ENCODE measurements at places on chromosomes 11 and 22. TPM values are rescaled to one million over a fixed set of nuclear protein-coding genes. Genes with fewer than 3 reads are reported as not detected.
A peak's percentile ranks its signal among the peaks of the same experiment; 100 is the strongest.

Gene SMIM38
- total RNA-seq, result 3.0 TPM

Gene OR2D2
- total RNA-seq, result 1.3 TPM

Gene PGR
- 22.4 TPM for total RNA-seq

Gene PLXNB2
- 169 TPM for total RNA-seq

Gene TTLL1
- total RNA-seq, result 4.3 TPM

DNA sequence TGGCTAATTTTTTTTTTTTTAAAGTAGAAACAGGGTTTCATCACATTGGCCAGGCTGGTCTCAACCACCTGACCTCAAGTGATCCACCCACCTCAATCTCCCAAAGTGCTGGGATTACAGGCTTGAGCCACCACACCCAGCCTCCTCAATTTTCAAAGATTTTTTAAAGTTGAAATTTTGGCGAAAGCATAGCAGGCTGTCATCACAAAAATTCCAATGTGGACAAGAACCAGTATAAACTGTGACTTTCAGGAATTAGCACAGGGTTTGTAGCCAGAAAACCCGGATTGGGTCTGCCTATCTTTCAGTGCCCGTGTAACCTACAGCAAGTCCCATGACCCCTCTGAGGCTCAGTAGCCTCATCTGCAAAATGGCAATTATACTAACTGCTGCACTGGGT lies 80.2 kb downstream of the SGSM3 start:
- H3K27me3 ChIP-seq, result no peaks in the 10 kb centered on the region
- H3K36me3 ChIP-seq, result no peaks in the 10 kb centered on the region
- H3K27ac ChIP-seq, result peak overlapping the region; percentile 79
- no peak for DNase-seq

DNA sequence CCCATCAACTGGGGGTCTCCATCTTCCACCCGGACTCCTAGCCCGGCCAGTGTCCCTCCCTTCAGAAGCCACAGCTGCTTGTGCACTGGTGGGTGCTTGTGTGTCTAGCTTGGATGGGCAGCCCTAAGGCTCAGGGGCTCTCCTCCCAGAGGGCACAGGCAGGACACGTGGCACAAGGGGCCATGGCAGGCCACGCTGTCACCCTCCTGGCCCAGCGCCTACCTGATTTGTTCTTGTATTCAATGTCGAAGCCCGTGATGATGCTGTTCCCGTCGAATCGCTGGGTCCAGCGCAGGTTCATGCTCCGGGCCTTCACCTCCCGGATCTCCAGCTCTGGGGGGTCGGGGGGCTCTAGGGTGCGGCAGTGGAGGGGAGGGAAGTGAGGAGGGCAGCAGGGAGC lies 152.6 kb downstream of the CEP164 start:
- no peaks in the 10 kb centered on the region for H3K36me3 ChIP-seq
- H3K27me3 ChIP-seq, result no peaks in the 10 kb centered on the region
- no peaks in the 10 kb centered on the region for H3K4me1 ChIP-seq
- no peak overlapping the region for H3K4me3 ChIP-seq
- DNase-seq, result no peak

DNA sequence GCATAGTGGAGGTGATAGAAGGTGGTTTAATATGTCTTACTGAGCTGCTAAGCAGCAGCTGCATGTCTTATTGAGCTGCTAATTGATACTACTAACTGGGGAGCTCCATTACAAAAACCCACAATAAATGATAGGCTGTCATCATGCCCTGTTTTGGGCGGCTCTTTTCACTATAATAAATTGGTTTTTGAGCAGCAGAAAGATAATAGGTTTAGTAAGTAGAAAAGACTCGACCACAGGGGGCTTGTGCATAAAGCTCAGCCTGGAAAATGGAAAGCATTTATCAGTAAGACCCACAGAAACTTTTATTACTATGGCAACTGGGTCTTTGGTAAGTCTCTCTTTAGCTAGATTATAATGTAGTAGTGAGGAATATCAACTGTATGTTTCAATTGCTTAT lies 117.6 kb downstream of the LDLRAD3 start:
- no peak overlapping the region for H3K27ac ChIP-seq
- H3K4me1 ChIP-seq, result no peaks in the 10 kb centered on the region
- H3K36me3 ChIP-seq, result no peaks in the 10 kb centered on the region
- H3K27me3 ChIP-seq, result no peaks in the 10 kb centered on the region
- no peak for DNase-seq

- no peak overlapping the region for H3K27ac ChIP-seq
- H3K27me3 ChIP-seq, result no peaks in the 10 kb centered on the region
- H3K4me3 ChIP-seq, result no peak overlapping the region
- H3K36me3 ChIP-seq, result no peaks in the 10 kb centered on the region
These were observed 18.4 kb downstream of the MS4A6E start for GRCh38 chr11:60345489-60345888.

DNA sequence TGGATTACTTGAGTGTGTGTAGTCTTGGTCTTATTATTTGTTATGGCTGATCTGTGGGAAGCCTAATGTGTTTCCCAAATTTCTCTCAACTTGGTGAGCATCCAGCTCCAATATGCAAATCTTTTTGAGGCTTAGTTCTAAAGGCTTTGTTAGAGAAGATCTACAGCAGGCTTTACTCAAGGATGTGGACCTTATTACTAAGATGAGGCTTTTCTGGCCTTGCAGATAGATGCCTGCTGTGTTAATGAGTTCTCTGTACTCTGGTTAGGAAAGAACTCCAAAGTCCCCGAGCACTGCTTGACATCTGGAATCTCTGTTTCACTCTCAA lies 24.1 kb downstream of the MYEOV start:
- H3K4me1 ChIP-seq, result peaks cover 26% of the 10 kb centered on the region
- no peak for DNase-seq
- no peaks in the 10 kb centered on the region for H3K36me3 ChIP-seq
- H3K27me3 ChIP-seq, result no peaks in the 10 kb centered on the region

DNA sequence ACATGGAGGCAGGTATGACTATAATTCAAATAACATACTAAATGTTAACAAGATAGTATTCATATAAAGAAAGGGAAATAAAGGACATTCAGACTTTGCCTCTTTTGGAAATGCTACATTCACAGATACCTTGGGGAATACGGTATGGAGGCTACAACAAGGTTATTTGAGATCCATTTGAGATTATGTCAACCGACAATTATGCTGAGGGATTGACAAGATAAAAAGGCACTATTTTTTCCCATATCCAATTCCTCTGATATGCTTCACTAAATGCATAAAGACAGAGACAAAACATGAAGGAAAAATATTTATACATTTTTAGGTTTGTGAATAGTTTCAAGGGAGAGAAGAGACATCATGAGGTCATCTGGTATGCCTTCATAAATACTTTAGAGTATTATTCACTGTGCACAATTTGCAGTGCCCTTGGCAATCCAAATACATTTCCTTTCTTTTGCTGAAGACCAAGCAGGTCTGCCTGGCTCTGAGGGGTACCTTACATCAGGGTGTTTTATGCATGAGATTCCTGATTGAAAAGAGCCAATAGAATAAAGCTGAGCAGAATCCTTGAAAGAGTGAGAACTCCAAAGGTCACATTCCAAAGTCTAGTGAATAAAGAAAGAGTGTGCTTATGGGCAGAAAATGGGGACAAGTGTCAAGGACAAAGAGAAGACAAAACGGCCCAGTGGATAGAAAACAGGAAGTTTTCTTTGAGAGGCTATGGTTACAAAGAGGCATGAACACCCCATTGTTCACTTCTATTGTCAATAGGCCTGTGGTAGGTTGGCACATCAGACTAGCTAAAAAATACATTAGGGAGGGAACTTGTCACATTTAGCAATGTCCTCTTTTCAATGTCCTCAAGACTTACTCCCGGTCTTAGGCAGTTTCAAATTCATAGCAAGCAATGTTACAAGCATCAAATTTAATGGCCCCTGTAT lies 455.8 kb downstream of the LRRC4C start:
- H3K27ac ChIP-seq, result no peak overlapping the region
- DNase-seq, result no peak
- no peak overlapping the region for H3K4me3 ChIP-seq
- H3K36me3 ChIP-seq, result no peaks in the 10 kb centered on the region
- H3K27me3 ChIP-seq, result no peaks in the 10 kb centered on the region
- H3K4me1 ChIP-seq, result no peaks in the 10 kb centered on the region

DNA sequence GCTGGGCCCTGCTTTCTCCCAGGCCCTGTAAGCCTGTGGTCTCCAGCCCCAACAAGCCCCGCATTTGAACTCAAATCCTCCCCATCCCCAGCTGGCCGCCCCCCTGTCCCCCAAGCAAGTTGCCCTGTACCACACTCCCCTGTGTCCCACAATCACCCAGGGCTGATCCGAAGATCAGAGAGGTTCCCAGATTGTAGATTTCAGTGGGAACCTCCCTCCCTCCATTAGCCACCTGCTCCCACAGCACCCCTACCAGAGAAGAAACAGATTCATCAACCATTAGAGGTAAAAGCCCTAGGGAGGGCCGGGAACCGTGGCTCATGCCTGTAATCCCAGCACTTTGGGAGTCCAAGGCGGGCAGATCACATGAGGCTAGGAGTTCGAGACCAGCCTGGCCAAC lies 107.5 kb downstream of the FEZ1 start:
- H3K27me3 ChIP-seq, result no peaks in the 10 kb centered on the region
- no peaks in the 10 kb centered on the region for H3K36me3 ChIP-seq
- H3K4me1 ChIP-seq, result peaks cover 13% of the 10 kb centered on the region
- H3K4me3 ChIP-seq, result no peak overlapping the region
- H3K27ac ChIP-seq, result no peak overlapping the region

DNA sequence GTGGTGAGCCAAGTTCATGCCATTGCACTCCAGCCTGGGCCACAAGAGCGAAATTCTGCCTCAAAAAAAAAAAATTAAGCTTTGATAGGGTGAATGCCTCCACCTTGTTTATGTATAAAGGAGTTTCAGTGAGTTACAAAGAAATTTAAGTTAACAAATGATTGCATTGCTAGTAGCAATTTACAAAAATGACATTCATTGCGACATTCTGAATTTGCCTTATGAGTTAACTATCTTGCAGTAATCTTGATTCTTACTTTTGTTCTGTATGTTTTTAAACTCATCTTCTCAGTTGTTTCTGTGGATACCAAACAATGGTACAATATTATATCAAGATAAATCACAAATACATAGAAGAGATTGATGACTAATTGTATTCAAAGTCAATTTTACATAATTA lies 207.0 kb downstream of the DDX10 start:
- no peaks in the 10 kb centered on the region for H3K27me3 ChIP-seq
- no peaks in the 10 kb centered on the region for H3K4me1 ChIP-seq
- no peak overlapping the region for H3K27ac ChIP-seq
- no peaks in the 10 kb centered on the region for H3K36me3 ChIP-seq
- DNase-seq, result no peak
- no peak overlapping the region for H3K4me3 ChIP-seq

GRCh38 chr11:1089738-1090599 lies 15.3 kb downstream of the MUC2 start:
- H3K4me3 ChIP-seq, result no peak overlapping the region
- H3K27ac ChIP-seq, result no peak overlapping the region
- DNase-seq, result no peak
- H3K36me3 ChIP-seq, result no peaks in the 10 kb centered on the region
- no peaks in the 10 kb centered on the region for H3K4me1 ChIP-seq
- H3K27me3 ChIP-seq, result no peaks in the 10 kb centered on the region

- no peak overlapping the region for H3K4me3 ChIP-seq
- no peaks in the 10 kb centered on the region for H3K27me3 ChIP-seq
- H3K36me3 ChIP-seq, result no peaks in the 10 kb centered on the region
- DNase-seq, result no peak
These were observed 728.2 kb upstream of the ANO5 start for GRCh38 chr11:21464601-21465193.

DNA sequence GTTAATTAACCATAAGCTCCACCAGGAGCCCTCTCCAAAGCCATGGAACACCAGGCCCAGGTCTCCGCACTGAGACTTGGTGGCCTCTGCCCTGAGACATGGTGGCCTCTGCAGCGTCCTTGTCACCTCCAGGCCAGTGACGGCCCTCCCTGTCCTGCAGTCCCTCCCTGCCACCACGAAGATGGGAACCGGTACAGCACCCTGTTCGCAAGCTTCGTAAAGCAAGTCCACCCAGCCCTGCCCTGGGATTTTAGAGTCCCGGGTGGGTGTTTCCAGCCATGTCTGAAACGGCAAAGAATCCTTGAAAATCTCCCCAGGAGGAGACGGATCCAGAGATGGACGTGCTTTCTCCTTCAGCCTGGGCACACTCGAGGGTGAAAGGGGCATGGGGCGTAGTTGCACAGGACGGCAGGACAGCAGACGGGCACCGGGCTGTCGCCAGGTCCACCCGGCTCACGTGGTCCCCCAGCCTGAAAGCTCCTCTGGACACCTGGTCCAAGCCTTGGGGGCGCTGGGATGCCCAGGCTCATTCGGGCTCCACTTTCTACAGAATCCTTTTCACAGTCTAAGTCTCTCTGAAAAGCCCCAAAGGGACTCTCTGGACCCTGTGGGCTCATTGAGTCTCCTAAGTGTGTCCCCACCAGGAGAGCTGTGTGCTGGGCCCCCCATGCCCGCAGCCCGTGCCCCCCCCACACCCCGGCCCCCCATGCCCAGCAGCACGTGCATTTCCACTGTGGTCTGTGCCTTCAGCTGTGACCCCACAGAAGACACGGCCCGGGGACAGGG lies 456.2 kb downstream of the BRD1 start:
- no peaks in the 10 kb centered on the region for H3K27me3 ChIP-seq
- no peak overlapping the region for H3K27ac ChIP-seq
- no peak overlapping the region for H3K4me3 ChIP-seq

GRCh38 chr11:120168108-120168959 lies 30.4 kb upstream of the TRIM29 start:
- no peaks in the 10 kb centered on the region for H3K36me3 ChIP-seq
- H3K27ac ChIP-seq, result no peak overlapping the region
- H3K4me3 ChIP-seq, result peak overlapping the region; percentile 68

DNA sequence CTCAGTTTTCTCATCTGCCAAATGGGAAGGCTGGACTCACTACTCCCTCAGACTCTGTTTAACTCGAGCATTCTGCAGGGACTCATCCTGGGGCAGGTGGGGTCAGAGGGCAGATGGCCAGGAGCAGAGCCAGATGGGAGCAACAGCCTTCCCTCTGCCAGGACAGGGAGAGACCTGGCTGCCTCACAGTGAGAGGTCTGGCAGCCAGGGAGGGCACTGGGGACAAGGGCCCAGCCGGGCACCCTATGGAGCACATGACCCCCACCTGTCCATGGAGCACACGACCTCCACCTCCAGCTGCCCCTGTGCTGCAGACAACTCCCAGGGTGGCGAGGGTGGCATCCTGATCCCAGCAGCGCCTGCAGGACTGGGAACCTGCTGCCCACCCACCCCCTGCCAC lies 67.4 kb downstream of the IGLL1 start:
- H3K36me3 ChIP-seq, result no peaks in the 10 kb centered on the region
- no peaks in the 10 kb centered on the region for H3K4me1 ChIP-seq
- H3K27me3 ChIP-seq, result no peaks in the 10 kb centered on the region
- no peak overlapping the region for H3K27ac ChIP-seq
- no peak overlapping the region for H3K4me3 ChIP-seq

DNA sequence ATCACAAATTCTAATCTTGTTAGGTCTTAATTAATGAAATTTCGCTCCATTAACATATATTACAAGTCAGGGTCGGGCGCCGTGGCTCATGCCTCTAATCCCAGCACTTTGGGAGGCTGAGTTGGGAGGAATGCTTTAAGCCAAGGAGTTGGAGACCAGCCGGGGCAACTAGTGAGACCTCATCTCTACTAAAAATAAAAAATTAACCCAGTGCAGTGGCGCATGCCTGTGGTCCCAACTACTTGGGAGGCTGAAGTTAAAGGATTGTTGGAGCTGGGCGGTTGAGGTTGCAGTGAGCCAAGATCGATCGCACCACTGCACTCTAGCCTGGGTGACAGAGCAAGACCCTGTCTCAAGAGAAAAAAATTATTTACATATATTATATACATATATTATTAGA lies 1.9 kb downstream of the TMA7B start:
- no peak overlapping the region for H3K4me3 ChIP-seq
- no peaks in the 10 kb centered on the region for H3K36me3 ChIP-seq
- H3K27me3 ChIP-seq, result no peaks in the 10 kb centered on the region

GRCh38 chr11:130359419-130359818 lies 44.7 kb upstream of the ZBTB44 start:
- no peak for DNase-seq
- H3K27ac ChIP-seq, result no peak overlapping the region
- H3K4me3 ChIP-seq, result no peak overlapping the region
- no peaks in the 10 kb centered on the region for H3K4me1 ChIP-seq

Measured in thoracic aorta (tissue), 2 donors.